ENCODE measurements at places on chromosomes 13 and 19.
A peak's percentile ranks its signal among the peaks of the same experiment; 100 is the strongest.

DNA sequence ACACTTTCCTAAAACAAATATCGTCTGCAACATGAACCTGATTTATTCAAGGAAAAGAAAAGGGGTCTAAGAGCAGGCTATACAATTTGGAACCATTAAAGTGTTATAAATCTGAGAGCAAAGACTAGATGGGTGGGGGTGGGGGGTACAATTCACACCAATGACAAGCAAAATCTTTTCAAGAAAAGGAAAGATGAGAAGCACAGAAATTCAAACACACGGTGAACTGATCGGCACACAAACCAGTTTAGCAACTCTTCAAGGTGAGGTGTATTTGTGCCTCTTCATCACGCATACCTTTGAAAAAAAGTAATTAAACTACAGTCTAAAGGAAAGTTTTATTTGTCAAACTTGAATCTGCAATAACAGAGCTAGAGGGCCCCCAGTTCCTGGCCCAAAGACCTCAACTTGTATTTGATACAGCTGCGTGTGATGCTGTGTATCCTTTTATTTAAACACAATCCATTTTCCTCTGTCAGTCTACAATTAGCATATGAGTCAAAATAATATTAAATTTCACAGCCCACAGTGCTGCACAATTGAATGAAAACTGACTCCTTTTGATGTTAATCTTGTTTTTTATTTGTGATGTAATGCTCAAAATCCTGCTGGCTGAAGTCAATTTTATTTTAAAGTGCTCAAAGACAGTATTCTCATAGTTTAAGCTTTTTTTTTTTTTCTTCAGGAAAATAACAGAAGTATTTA lies 14.2 kb downstream of the EFNB2 start:
- no peak for DNase-seq

GRCh38 chr13:24199016-24199415 lies 38.5 kb downstream of the SPATA13 start:
- DNase-seq: no peak

GRCh38 chr19:12603714-12604113 lies 6.9 kb downstream of the ZNF490 start:
- DNase-seq: no peak

DNA sequence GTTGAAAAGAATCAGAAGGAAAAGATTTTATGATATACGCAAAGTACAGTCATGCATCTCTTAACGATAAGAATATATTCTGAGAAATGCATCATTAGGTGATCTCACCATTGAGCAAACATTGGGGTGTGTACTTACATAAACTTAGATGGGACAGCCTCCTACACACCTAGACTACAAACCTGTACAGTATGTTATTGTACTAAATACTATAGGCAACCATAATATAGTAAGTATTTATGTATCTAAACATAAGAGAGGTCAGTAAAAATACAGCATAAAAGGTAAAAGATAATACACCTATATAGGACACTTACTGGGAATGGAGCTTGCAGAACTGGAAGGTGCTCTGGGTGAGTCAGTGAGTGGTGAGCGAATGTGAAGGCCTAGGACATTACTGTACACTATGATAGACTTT lies 254.6 kb downstream of the SPRY2 start:
- no peak for DNase-seq

- DNase-seq: no peak
Measured at GRCh38 chr19:27805848-27806247, 1407.1 kb downstream of the UQCRFS1 start.

DNA sequence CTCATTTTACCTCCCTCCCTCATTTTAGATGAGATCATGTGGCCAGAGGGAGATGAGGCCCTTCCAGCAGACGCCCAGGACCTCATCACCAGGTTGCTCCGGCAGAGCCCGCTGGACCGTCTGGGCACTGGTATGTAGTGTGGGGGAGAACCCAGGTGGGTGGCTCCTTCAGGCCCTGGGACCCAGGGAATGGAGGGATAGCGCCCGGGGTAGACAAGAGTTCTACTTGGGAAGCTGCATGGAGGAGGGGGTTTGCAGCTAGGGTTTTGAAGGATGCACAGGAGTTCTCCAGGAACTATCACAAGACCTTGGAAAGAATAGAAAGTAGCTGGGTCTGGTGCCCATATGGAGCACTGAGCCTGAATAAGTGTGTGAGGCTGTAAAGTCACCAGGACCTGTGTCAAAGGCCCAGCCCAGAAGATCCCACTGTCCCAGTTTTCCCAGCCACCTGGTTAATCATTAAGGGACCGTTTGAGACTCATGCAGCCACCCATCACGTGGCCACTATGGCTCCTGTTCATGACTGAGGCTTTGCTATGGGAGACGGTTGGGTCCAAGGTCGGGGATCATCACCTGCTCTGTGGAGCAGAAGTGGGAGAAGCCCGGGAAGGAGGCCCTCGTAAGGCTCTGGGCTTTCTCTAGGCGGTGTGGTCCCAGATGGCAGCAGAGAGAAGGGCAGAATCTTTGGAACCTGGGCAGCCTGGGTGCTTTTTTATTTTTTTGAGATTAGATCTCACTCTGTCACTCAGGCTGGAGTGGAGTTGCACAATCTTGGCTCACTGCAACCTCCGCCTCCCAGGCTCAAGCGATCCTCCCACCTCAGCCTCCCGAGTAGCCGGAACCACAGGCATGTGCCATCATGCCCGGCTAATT lies 17.0 kb upstream of the PIK3R2 start:
- no peak for DNase-seq

DNA sequence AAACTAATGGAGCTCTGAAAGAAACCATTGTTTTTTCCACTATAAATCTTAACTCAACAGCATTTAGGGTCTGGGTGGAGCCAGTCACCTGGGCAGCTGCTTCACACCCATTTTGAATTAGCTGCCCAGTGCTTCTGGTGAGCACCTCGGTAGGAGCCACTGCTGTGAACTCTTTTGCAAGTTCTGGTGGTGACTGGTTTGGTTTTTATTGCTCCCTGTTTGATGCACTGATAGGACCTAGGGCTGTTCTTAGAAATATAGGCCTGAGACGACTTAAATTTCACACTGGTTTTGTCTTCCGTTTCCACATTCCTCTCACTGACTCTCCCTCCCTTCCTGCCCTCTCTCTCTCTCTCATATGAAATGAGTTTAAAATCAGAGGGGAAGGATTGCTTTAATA lies 103.9 kb downstream of the GGACT start:
- no peak for DNase-seq

DNA sequence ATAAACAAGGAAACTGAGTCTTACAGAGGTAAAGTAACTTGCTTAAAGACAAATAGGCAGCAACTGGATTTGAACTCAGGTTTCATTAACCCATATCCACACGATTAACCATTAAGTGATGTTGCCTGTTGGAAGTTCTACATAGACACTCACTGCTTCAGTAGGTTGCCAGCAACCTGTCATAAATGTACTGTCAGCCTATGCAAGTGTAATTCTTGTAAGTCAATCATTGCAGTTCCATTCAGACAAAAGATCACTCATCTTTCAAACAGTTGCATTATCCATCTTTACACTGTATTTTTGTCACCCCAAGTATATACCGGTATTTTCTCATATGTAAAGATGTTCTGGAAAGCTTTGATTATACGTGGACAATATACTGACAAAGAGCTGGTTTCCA lies 676.9 kb upstream of the PCDH20 start:
- no peak for DNase-seq

DNA sequence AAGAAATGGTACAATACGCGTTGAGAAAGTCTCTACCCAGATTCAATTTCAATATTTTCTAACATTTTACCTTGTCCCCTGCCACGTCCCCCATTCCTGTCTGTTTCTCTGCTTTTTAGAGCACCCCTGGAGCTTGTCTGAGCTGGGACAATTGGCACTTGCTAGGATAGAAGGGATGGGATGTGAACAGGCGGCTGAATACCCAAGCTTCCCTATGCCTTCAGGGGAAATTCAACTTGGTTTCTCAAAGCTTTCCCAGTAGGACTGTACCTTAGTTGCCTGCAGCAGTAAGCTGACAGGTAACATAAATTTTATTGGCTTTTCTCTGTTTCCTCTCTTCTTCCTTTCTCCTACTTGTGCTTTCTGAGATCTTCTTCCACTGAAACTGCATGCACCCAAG lies 1663.3 kb downstream of the EFNB2 start:
- DNase-seq: no peak

DNA sequence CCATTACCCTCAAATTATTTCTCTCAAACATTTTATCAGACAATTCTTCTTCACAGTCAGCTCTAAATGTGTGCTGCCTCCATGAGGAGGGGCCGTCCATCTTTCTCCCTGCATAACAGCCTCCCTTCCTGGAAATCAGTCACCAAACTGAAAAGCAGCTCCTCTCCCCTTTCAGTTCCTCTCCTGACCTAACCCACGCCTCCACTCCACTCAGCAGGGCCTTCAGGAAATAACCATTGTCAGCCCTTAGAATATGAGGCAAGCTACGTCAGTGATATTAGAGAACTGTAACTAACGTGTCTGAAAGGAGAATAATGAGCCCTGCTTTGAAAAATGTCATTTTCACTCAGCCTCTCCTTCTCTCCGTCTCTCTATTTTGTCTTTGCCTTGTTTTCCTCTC lies 116.2 kb downstream of the OLFM4 start:
- DNase-seq: no peak

DNA sequence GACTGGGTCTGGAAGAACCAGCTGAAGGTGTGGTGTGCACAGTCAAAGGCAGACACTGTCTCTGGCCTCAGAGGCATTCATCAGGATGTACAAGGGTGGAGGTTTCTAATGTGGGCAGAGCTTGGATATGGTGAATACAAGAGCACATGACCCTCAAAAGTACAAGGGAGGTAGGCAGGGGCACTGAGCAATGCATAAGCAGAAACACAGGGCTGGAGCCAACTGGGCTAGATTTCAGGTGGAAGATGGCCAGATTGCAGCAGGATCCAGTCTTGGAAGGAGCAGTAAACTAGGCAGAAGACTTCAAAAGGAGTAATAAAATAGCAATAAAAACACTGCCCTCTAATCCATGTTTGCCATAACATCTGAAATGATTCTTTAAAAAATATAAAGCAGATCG lies 417.1 kb downstream of the OLFM4 start:
- no peak for DNase-seq

GRCh38 chr13:57630661-57631595 lies 616 bp upstream of the PCDH17 start:
- peak; percentile 25 for DNase-seq

GRCh38 chr13:40271931-40272775 lies 394.3 kb downstream of the FOXO1 start:
- DNase-seq: no peak

GRCh38 chr19:4429771-4430171 lies 27.3 kb downstream of the CHAF1A start:
- no peak for DNase-seq

GRCh38 chr19:39402346-39403300 lies 4.0 kb upstream of the ZFP36 start:
- DNase-seq: peak; percentile 67

DNA sequence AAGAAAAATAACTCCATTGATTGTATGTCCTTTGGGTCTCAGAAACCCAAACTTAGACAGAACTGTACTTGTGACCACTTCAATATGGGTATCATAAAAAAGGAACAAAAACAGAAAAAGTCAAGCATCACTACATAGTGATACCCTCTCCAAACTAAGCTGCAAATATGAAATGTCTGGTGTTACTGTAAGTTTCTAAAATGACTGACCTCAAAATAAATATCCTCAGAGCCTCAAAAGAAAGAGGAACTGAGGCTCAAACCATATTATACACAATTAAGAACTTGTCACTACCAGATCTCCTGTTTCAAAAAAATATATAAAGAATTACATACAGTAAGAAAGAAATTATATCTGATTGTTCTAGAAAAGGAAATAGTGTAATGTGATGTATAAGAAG lies 787.9 kb upstream of the KLHL1 start:
- no peak for DNase-seq

DNA sequence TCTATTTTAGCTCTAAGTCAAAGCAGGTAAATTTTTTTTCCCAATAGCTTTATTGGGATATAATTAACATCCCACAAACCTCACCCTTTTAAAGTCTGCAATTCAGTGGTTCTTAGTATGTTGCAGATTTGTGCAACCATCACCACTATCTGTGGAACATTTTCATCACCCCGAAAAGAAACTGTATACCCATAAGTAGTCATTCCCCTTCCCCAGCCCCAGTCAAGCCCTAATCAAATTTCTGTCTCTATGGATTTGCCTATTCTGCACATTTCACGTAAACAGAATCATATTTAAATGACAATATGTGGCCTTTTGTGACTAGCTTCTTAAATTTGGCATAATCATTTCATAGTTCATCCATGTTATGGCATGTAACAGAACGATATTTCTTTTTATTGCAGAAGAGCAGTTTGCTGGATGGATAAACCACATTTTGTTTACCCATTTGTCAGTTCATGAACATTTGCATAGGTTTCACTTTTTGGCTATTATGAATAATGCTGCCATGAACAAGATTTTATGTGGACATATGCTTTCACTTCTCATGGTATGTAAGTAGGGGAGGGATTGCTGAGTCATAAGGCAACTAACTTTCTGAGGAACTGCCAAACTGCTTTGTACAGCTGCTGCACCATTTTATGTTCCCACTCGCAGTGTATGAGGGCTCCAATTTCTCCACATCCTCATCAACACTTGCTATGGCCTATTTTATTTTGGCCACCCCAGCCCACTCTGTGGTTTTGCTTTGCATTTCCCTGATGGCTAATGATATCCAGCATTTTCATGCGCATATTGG lies 10.9 kb downstream of the SLC46A3 start:
- no peak for DNase-seq

DNA sequence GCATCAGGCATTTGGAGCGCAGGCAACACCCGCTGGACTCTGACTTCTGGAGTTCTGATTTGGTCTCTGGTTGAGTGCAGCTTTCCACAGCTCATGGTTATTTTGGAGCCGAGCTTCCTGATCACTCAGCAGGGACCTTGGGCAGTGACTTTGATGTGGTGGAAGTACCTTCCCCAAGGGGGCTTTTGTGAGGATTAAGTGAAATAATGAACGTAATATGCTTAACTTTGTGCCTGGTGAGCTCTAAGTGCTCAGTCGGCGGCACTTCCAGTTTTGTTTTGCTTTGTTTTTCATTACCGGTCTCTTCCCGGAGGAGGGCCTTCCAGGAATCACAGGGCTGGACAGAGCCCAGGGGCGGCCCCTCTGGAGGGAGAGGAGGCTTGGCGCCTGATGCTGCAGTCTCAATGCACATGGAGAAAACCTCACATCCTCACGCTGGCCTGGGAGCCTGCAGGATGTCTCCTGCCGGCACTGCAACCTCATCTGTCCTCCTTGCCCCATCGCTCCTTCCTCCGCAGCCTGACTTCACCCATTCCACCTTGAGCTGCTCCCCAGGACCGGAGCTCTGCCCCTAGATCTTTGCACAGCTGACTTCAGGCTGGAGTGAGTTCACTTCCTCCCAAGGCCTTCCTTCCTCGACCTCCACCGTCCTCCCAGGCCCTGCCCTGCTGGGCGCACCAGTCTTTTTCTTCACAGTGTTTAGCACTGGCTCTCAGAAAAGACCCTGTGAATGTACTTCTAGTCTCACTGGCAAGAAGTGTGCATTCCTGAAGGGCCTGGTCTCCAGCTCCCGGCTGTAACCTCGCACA lies 1.5 kb downstream of the PLEKHF1 start:
- no peak for DNase-seq

GRCh38 chr13:50916701-50917184 lies 7.2 kb downstream of the RNASEH2B start:
- DNase-seq: no peak

- DNase-seq: no peak
Measured at GRCh38 chr13:103795892-103796478, 729.8 kb upstream of the SLC10A2 start.
